ENCODE measurements at places on chromosomes 3 and 15.

- DNase-seq: no peak
Observed at GRCh38 chr3:111954228-111954990, 24.4 kb upstream of the ABHD10 start.

- DNase-seq: no peak
Observed at GRCh38 chr15:87032295-87032694, 952.6 kb downstream of the AGBL1 start.

DNA sequence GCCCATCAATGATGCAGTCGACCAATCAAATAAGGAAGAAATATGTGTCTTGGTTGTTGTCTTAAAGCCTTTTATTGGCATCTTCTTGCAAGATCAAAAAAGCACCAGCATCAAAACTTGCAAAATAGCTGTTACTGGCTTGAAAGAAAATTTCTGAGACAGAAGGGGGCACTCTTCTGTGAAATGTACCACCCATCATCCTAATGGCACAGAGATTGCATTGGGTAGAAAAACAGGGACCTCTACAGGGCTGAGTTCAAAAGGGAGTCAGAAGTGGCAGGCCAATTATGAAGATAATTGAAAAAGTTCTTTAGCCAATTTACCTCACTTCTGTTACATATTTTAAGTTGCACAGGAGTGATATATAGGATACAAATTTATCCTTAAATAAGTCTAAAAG lies 122.3 kb upstream of the GPR149 start:
- no peak for DNase-seq

GRCh38 chr3:10930666-10931040 lies 61.9 kb upstream of the SLC6A1 start:
- DNase-seq: no peak

- DNase-seq: no peak
Observed at GRCh38 chr15:39495871-39496840, 84.7 kb upstream of the THBS1 start.

DNA sequence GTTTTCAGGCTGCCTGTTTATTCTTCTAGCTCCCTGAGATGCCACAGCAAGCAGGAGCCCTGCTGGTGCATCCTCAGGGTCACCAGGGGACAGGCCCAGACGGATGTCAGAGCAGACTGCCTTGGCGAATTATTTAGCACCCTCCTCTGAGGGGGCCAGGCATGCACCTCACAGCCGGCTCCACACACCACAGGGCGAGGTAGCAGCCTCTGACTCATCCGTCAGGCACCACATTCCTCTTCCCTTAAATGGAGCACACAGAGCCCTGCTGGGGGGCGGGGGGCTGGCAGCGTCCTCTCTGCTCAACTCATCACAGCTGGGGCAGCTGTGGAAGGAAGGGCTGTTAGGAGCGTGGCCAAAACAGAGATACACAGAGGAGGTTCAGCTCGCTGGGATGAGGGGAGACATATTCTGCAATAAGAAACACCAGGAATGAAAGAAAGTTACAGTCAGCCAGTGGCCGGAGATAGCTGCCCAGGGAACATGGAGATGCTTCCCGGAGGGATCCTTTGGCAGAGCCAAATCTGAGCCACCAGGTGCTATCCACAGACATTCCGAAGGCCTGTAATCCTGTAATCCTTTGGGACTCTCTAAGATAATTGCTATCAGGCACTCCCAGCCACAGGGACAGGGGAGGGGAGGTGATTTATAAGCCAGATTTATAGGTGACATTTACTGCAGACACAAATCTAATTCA lies 13.9 kb upstream of the PRICKLE2 start:
- DNase-seq: peak; percentile 25

- DNase-seq: no peak
Observed at GRCh38 chr3:126746395-126747177, 42.5 kb downstream of the CHCHD6 start.

DNA sequence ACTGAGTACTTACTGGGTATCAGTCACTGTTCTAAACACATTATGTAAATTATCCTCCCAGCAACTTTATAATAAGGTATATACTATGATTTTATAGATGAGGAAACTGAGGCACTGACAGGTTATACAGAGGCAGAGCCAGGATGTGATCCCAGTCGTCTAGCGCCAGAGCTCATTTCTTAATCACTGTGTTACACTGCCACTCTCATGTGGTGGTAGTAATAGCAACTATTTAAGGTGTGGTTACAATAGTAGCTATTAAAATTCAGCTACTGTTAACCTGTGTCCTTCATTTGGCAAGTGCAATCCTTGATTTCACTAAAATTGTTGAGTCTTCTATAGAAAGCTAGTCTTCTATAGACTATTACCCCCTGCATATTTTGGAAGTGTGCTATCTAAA lies 43.1 kb upstream of the TRPC1 start:
- DNase-seq: no peak

DNA sequence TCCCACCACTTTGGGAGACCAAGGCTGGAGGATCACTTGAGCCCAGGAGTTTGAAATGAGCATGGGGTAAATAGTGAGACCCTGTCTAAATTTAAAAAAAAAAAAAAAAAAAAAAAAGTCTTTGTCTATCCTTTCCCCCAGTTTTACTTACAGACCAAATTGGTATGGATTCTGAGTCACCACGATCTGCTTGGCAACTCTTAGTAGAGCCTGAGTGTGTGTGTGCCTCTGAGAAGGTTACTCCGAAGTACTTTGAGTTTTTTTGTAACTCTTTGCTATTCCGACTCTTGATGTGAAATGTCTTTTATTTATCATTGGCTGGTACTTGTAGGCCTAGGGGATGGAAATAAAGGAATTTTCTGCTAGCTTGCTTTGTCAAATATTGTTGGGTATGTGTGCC lies 63.3 kb downstream of the RBM6 start:
- DNase-seq: no peak

GRCh38 chr15:45197512-45197911 lies 9.7 kb upstream of the SHF start:
- DNase-seq: no peak

- no peak for DNase-seq
Observed at GRCh38 chr3:158220575-158220974, 110.7 kb downstream of the RSRC1 start.

DNA sequence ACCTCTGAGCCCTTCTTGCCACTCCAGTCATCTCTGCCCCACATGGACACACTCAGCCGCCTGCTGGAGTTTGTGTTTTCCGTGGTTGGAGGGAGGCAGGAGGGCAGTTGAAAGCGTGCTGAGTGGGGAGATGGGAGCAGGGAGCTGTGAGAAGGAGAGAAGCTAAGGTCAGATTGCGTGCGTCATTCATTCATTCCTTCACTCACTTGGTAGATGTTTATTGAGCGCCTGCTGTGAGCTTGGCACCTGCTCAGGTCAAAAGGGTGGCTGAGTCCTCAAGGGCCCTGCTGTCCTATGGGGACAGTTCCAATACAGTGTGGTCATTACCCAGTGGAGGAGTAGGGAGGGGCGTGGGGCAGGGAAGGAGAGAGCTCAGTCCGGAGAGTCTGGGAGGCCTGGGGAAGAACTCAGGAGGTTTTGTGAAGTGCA lies 23.5 kb downstream of the LIMD1 start:
- DNase-seq: no peak

DNA sequence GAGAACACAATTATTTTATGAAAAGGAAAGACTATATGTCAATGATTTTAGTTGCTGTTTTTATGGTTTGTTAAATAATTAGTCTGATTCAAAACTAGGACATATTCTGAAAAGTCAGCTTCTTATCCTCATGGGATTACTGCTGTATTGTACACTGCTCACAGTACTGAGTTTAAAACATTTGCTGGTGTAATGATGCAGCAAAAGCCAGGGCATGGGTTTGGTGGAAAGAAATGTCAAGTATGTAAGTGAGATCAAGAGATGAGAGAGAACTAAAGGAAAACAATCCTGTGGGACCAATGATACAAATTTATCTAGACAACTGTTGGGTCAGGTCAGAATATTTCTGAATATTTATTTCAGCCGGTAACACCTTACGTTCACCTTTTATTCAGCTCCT lies 210.1 kb upstream of the ARHGEF26 start:
- DNase-seq: no peak

DNA sequence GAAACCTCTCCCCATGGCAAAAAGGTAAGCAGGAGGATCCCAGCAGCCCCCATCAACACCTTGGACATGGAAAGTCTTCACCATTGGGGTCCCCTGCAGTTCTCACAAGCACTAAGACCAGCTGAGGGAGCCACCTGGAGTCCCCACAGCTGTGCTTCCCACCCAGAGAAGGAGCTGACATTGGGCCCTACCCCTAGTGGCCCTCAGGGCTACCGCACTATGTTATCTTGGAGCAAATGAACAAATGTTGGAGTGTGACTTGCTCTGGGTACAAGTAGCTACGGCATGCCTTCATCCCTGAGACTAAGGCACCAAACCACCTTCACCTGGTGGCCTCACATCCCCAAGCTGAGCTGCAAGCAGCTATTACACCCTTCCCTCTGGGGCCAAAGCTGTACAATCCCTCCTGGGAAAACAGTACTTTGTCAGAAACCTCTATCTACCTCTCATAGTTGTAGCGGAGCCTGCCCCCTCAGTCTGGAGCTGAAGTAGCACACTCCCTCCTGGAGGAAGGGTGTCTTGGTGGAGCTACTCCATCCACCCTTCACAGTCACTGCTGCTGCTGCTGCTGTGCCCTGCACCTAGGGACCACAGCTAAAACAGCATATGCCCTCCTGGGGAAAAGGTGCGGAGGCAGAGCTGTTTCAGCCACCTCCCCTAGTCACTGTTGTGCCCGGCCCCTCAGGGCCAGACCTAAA lies 42.7 kb downstream of the SERP1 start:
- DNase-seq: no peak

- no peak for DNase-seq
Observed at GRCh38 chr3:87503900-87504498, 227.6 kb upstream of the POU1F1 start.

DNA sequence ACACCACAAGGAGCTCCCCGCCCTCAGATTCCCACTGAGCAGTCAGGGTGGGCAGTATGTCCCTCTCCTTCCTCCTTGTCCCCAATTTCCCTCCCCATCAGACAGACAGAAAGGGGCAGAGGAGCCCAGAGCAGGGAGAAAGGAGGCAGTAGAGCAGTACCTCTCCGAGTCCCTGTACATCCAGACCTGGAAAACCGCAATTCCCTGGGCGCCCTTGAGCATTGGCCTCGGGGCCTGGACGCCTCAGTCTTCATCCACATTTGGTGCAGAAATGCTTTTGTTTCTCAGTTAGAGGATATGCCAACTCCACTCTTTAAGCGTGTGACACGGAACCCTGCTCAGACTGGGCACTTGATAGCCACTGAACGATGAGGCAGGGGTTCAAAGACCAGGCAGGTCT lies 5.9 kb downstream of the ISG20 start:
- no peak for DNase-seq

DNA sequence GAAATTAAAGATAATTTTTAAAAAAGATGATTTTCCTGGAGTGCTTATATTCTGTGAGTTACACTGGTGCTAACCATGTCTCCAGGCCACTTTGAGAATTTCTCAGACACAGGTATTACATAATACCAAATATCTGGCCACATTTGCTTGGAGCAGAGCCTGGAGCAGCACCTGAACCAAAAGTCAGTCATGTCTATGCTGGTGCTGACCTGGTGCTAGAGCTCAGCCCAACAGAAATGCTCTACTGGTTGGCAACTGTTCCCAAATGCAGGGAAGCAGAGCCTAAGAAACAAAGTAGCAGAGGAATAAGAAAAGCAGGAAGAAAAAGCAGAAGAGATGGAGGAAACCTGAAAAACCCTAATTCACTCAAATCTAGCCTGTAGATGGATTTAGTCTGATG lies 135.7 kb upstream of the SLC7A14 start:
- no peak for DNase-seq

Measured in omental fat pad (tissue), 4 donors.